ENCODE measurements at places on chromosomes 12 and 14. TPM values are rescaled to one million over a fixed set of nuclear protein-coding genes. Genes with fewer than 3 reads are reported as not detected.

Gene DNAJC22
- not detected for total RNA-seq

Gene CIT
- 1.3 TPM for total RNA-seq

Gene NRL
- 1.9 TPM for total RNA-seq

Gene ANKRD33
- not detected for total RNA-seq

Gene MANSC4
- not detected for total RNA-seq

Gene NAP1L1
- 654 TPM for total RNA-seq

Gene ATP5F1B
- total RNA-seq = 318 TPM

GRCh38 chr12:40691913-40692764, at the start of gene CNTN1:
TSS of gene CNTN1 (plus strand) at chr12:40692439.
- H3K27me3 ChIP-seq = peaks cover 21% of the 10 kb centered on the region
- DNase-seq = no peak
- peaks cover 2% of the 10 kb centered on the region for H3K4me1 ChIP-seq
- H3K27ac ChIP-seq = no peak within 1 kb of the TSS
- H3K4me3 ChIP-seq = no peak within 1 kb of the TSS

- H3K27me3 ChIP-seq = no peaks in the 10 kb centered on the region
- no peak overlapping the region for H3K4me3 ChIP-seq
- no peaks in the 10 kb centered on the region for H3K4me1 ChIP-seq
- H3K36me3 ChIP-seq = no peaks in the 10 kb centered on the region
Measured at GRCh38 chr14:104739026-104739425, 13.9 kb upstream of the SIVA1 start.

DNA sequence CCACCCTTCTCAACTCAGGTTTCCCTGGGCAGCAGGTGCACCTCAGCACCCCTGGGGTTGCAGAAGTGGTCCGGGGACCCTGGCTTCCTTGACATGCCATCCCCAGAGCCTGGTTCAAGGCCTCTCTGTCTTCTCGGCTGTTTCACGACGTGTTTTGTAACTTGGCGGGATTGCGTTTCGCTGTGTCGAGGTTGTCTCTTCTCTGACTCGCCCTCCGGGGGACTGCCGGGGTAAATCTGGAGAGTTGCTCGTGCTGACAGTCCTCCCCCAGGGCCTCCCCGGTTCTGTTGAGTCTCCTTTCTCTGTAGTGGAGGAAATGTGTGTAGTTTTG, 25.6 kb downstream of the MEG3 start:
- no peaks in the 10 kb centered on the region for H3K27me3 ChIP-seq
- H3K4me1 ChIP-seq = peaks cover 6% of the 10 kb centered on the region
- H3K4me3 ChIP-seq = no peak overlapping the region
- no peak for DNase-seq
- no peak overlapping the region for H3K27ac ChIP-seq

GRCh38 chr14:21204167-21205025, 48.5 kb upstream of the OR5AU1 start:
- H3K4me3 ChIP-seq = no peak overlapping the region
- H3K4me1 ChIP-seq = no peaks in the 10 kb centered on the region
- H3K36me3 ChIP-seq = peaks cover 35% of the 10 kb centered on the region
- H3K27me3 ChIP-seq = no peaks in the 10 kb centered on the region
- DNase-seq = no peak

DNA sequence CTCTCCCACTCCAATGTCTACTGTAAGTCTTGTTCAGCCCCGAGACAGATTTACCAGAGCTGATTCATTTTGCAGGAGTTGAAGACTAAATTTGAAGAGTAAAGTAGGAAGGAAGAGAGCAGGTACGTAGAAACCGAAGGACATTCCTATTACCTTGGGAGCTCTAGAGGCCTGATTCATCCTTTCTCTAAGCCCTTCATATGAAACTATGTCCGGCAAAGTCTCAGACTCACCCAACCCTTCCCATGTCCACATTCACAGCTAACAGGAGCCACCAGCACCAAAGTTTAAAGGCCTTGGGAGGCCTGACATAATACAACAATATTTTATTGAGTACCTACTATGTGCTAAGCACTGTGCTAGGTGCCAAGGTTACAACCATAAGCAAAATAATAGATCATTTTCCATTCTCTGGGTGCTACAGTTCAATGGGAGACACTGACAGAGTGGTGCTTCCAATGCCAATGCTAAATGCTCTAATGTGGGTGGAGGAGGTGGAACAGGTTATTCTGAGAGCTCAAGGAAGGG, 86.6 kb downstream of the PHLDA1 start:
- peaks cover 14% of the 10 kb centered on the region for H3K4me1 ChIP-seq
- peak overlapping the region; percentile 31 for H3K27ac ChIP-seq
- no peak for DNase-seq
- no peak overlapping the region for H3K4me3 ChIP-seq
- H3K36me3 ChIP-seq = no peaks in the 10 kb centered on the region
- no peaks in the 10 kb centered on the region for H3K27me3 ChIP-seq

DNA sequence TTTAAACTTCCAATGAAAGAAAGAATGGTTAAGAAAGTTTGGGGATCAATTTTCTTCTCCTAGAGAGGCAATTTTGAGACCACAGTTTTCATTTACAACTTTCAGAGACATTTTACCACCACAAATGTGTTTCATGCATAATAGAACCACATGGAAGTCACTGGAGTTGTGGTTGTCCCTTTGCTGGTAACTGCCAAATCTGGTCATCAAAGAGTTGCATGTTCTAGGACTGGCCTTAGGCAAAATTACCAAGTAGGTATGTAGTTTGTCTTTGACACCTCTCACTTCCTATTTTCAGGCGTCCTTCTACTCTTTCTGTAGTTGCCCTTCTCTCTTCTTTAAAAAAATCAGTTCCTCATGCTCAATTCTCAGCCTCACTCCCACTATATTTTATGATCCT, 54.3 kb upstream of the TMX1 start:
- no peaks in the 10 kb centered on the region for H3K27me3 ChIP-seq
- no peak overlapping the region for H3K4me3 ChIP-seq
- no peaks in the 10 kb centered on the region for H3K4me1 ChIP-seq
- H3K36me3 ChIP-seq = no peaks in the 10 kb centered on the region

GRCh38 chr14:65361920-65362319, 50.6 kb upstream of the FUT8 start:
- H3K4me1 ChIP-seq = peaks cover 4% of the 10 kb centered on the region
- H3K36me3 ChIP-seq = no peaks in the 10 kb centered on the region
- H3K27ac ChIP-seq = no peak overlapping the region
- H3K27me3 ChIP-seq = no peaks in the 10 kb centered on the region

- no peak for DNase-seq
- H3K4me3 ChIP-seq = no peak overlapping the region
- H3K27ac ChIP-seq = no peak overlapping the region
- no peaks in the 10 kb centered on the region for H3K36me3 ChIP-seq
- peaks cover 78% of the 10 kb centered on the region for H3K27me3 ChIP-seq
Measured at GRCh38 chr14:37585101-37585511, 9.9 kb downstream of the FOXA1 start.

GRCh38 chr12:123043536-123044001, 63.1 kb downstream of the ARL6IP4 start:
- peaks cover 21% of the 10 kb centered on the region for H3K4me1 ChIP-seq
- DNase-seq = peak; percentile 61
- no peaks in the 10 kb centered on the region for H3K27me3 ChIP-seq

DNA sequence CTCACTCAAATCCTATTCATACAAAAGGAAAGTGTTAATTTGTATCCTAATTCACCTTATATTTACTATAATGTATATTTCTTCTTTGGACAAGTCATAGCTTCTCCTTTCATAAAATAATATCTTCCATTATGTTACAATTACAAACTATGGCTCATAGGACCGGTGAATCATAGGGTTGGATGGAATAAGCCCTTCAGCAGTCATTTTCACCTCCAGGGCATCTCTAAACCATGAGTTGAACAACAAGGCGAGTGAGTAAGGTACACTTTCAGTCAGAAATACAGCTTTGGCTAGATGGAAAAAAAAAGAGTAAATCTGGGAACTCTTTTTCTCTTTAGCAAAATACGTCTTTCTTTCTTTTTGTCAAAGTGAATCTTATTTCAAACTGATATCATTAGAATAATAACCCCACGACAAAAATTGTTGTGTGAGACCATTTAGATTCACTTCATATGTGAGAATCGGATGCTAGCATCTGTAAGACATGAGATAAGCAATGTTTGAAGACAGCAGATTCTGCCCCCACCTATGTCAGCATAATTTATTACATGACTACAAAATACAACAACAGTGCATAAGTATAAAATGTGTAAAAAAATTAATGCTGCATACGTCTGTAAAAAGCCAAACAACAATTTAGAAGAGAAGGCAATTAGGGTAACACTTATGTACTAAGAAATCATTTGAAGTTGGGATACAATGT, 184.4 kb upstream of the SLC38A2 start:
- no peak for DNase-seq
- no peak overlapping the region for H3K27ac ChIP-seq
- no peaks in the 10 kb centered on the region for H3K27me3 ChIP-seq
